Vagina (tissue), 2 donors: ENCODE measurements at places on chromosomes 3 and 15.

DNA sequence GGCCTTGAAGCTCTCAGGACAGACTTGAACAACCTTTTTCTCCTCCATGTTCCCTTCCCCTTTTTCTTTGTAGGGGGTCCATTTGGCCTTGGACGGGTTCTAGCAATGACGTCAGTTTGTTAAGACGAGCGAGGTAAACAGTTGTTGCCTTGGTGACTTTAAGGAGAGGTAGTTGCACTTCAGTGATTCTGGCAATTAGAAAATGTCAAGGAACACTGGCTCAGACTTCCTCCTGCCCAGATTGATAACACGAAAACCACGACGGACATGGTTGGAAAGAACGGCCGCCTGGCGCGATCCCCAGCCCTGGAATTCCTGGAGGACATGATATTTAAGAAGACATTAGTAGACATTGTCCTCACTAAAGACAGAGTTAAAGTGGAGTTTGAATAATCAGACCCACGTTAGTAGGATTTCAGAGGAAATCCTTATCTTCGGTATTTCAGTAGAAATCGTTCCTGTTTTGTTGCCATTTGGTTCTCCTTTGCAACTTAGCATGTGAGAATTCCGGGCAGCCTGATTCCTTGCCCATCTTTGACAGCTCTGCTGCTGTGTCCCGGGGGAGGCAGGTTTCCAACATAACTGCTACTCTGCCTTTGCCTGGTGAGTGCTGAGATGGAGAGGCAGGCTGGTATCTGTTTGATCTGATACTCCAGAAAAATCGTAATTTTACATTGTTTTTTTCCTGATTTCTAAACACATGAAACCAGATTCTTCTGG is 87.3 kb downstream of the ST6GAL1 start:
- no peak for DNase-seq

- DNase-seq, result no peak
Observed at GRCh38 chr3:33957176-33957575, 158.7 kb downstream of the PDCD6IP start.

DNA sequence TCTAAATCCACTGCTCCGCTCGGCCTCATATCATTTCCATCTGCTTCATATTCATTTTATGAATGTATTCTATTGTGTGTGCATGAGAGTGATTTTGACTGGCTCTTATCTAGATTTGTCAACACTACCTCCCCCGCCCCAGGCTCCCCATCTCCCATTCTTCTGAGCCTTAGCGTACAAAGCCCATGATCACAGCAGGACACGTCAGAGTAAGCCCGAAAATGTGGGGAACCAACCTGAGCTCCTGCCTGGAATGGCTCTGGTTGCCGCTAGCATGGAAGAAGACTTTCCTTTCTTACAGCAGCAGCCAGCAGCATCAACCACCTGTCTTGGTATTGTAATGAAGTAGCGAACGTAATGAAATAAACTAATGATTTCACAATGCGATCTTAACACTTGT is 61.4 kb downstream of the GABRB3 start:
- no peak for DNase-seq

- DNase-seq, result no peak
Observed at GRCh38 chr3:12994357-12994606, 78.9 kb downstream of the IQSEC1 start.

- DNase-seq, result no peak
Observed at GRCh38 chr15:74951006-74951405, 5.6 kb downstream of the RPP25 start.

- DNase-seq, result no peak
Observed at GRCh38 chr3:22886439-22887068, 316.6 kb upstream of the UBE2E2 start.

- no peak for DNase-seq
Observed at GRCh38 chr3:134150476-134150875, 100.2 kb downstream of the RYK start.

DNA sequence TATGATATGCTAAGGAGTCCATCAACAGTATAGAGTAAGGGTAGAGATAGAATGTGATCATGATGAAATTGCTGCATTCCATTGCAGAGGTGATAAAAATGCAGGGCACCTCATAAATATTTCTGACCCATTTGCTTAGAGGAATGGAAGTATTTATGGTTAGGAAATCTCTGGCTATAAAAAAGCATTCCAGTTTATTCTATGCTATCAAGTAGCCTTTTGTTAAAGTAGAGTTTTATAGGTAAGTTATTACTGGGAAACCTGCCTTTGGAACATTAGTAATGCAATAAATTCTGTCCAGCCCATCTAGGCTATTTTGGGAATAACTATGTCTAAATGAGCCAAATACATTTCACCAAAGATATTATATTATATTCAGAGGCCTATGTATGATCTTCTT is 19.8 kb upstream of the STRIT1 start:
- DNase-seq, result no peak

DNA sequence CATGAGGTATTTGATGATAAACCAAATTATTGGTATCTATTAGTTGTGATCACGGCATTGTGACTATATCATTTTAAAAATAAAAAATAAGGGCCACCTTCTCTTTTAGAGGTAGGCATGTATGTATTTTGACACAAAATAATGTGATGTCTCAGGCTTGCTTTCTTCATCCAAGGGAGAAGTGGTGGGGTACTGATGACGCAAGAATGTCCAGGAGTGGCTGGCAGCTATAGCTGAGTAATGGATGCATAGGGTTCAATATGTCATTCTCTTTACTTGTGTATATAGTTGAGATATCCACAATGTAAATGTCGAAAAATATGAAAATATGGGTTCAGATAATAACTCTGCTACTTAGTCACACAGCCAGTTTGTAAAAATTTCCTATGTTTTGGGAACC is 46.8 kb upstream of the NSMCE3 start:
- no peak for DNase-seq

DNA sequence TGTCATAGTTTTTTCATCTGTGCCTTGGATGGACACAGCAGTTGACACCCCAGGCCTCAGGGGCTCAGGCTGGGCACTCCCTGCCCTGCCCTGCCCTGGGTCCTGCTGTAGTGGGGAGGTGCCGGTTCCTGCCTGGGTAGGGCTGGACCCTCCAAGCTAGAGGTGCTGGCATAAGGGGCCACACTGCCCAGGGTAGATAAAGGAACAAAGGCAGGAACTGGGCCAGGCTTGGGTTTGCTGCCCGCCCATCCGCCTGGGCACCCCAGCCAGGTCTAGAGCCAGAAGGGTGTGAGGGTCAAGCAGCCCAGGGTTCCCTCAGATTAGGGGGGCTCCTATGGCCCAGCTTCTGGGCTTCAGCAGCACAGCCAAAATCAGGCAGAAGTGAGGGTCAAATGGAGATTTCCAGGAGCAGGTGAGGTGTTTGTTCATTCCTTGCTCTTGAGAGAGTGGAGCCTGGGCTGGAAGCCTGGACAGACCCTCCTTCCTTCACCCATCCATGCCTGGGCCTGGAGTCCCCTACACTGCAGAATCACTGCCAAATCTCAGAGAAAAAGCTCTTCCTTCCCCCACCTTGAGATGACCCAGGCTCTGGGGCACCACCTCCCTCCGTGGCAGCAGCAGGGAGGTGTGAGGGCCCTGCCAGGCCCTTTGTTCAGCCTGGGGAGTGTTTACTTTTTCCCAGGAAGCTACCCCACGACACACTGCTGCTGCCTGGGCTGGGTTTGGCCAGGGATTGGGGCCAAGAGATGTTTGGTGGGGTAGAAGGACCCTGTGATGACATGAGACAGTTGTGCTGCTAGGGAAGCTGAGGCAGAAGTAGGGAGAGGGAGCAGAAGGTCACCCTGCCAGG is 7.1 kb downstream of the SEMA3F start:
- DNase-seq, result no peak

GRCh38 chr3:187130346-187131066 is 8.8 kb downstream of the RPL39L start:
- DNase-seq, result no peak

GRCh38 chr3:172705170-172705569 is 5.7 kb downstream of the NCEH1 start:
- DNase-seq, result no peak

DNA sequence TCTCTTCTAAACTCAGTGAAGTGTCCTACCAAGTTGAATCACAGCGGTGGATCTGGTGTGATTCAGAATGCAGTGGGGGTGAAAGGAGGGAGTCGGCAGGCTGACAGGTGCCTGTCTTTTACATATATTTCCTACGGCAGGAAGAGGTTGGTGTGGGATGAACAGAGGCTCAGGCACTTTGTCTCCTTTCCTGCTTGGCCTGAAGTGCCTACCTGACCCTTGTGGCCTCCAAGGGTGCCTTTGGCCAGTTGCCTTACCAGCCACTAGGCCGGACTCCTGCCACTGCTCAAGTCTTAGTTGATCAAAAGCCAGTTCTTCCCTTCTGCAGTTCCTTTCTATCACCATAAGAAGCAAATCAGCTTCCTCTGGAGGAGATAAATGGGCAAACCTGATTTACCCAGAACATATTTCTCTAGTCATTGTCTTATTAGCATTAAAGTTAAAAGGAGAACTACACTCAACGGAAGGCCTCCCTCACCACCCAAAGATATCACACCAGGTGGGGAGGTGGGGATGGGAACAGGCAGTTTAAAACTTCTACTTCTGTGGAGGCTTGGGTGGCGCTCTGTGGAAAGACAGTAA is 52.1 kb downstream of the CRTC3 start:
- no peak for DNase-seq

DNA sequence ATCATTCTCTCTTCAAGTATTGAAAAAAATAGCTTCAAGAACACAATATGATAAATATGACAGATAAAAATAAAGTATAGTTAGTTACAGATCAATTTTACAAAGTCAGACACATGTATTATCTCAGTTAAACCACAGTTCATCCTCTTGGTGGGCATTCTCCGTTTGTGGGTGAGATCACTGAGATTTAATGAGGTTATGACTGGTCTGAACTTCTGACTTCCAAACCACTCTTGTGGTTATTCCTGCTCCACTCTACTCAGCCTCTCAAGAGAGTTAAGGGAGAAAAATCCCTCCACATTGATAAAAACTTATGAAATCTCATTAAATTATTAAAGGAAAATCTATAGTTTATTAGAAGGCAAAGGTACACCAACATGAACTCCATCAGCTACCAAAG is 229.9 kb upstream of the LRTM1 start:
- no peak for DNase-seq
